ENCODE measurements at places on chromosomes 3 and 15.

DNA sequence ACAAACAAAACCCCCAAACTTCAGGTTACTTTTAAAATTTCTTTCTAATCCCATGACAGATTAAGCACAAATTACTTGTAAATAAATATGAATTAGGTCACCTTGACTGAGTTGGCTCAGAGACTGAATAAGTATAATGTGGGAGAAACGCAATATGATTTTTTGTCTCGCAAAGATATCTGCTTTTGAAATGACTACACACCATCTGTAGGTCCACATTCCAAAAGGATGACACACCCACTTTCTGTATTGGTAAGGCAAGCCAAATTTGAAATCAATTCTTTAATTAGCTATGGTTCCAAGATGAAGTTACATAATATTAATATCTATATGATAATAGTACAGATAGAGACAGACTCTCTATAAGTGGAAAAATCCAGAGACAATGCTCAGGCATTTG, 66.9 kb upstream of the CSPG5 start:
- DNase-seq: no peak

DNA sequence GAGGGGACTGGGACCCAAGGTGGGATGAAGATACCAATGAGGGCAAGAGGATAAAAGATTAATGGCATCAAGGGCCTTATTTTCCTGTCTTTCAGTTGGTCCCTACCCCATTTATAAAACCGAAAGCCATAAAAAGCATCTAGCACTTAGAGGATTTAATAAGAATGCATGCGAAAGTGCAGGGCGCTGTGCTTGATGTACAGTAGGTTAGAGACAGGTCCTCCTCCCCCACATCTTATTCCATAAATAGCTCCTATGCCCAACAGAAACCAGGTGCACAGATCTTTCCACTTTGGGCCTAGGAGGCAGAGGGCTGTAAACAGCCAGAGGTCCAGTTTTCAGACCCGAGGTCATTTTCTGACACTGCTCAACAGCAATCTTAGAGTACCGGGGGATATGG, 1.2 kb downstream of the LPCAT4 start:
- DNase-seq: no peak

- DNase-seq: no peak
Observed at GRCh38 chr3:49840388-49840787, 16.0 kb downstream of the TRAIP start.

GRCh38 chr15:44159492-44159891, 35.6 kb downstream of the FRMD5 start:
- peak; percentile 61 for DNase-seq

DNA sequence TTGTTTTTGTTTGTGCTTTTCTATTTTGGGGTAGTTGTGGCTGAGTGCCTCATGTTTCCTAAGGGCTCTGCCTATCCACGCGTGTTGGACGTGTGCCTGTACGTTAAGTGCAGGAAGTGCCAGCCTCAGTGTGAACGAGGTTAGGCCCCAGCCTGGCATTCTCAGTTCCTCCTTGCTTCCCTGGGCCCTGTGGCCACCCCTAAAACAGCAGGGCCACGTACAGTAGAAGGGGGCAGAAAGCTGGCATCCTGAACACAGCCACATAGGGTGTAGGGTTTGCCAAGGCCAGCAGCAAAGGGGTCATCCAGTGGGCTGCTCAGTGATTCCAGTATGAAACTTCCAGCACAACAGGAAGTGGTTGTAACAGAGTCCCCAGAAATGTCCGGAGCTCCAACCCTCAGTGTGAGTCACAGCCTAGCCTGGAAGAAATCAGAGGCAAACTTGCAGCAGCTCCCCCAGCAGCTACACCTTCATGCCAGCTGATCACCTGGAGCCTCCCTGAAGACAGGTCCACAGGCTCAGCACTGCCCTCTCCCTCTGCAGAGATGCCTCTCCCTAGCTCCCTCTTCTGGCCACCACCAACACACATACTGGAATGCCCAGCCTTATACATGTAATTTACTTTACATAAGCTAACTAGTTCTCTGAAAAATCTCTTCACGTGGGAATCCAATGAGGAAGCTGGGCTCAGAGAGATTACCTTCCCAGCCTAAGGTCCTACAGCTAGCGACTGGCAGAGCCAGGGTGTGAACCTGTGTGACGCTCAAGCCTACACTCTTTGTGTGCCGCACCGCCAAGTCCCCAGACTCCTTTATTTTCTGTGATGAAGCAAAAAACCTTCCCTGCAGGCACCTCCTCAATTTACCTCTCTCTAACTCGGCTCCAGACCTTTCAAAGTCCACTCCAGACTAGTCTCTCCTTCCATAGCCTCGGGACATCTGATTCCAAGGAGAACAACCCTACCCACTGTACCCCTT, 26.6 kb downstream of the ILDR1 start:
- peak; percentile 50 for DNase-seq

- DNase-seq: peak; percentile 38
Observed at GRCh38 chr15:43225201-43225949, 4.6 kb upstream of the EPB42 start.

GRCh38 chr3:5056111-5056391, 66.0 kb upstream of the ARL8B start:
- DNase-seq: no peak

DNA sequence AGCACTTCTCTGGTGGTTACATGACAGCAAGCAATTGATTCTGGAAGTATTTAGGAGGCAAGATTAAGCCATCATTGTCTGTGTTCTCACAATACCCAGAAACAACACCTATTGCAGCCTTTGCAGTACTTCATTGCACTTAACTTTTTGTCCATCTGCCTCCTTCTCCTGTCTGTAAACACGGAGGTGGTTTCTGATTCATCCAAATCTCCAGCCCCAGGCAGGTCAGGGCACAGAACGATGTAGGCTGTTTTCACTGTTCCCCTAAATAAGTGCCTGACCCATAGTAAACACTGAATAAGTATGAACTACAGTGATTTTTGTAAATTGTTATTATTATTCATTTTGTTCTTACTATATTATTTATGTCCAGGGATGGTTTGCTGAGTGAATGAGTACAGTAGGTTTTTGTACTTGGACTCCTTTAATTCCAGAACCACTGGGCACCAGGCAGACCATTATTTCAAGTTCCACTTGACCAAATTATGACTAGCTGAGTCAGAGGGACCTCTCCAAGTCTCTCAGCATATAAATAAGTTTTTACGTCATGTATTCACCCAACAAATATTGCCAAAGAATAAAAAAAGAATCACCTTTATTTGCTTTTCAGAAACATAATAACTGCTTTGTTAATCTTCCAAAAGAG, 283.3 kb upstream of the TRIM42 start:
- DNase-seq: no peak

DNA sequence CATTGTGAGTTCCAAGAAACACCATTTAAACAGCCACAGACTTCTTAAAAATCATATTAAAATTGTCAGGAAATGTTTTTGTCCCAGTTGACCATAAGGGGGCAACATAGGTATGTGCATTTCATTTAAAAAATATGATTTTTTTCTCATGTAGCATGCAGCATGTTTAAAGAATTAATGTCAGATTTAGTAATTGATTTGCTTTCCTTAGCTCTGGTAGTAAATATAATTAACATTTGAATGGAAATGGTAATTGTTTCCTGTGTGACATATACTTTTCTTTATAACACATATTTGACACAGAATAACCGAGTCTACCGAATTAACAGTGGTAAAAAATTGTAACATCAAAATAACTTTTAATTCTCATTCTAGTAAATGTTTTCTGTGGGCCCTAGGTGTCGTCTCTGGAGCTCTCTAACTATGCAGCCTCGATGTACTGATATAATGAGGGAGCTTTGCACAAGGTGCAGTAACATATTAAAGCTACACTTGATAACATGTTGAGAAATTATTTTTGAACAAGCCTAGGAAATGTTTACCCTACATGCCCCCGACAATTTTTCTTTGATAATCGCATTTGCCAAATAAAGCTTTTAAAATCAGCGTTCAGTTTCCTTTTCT, 34.9 kb downstream of the NXPE3 start:
- peak; percentile 25 for DNase-seq

All from kidney glomerular epithelial cell (primary cell).